ENCODE measurements at places on chromosomes 6 and 20.

DNA sequence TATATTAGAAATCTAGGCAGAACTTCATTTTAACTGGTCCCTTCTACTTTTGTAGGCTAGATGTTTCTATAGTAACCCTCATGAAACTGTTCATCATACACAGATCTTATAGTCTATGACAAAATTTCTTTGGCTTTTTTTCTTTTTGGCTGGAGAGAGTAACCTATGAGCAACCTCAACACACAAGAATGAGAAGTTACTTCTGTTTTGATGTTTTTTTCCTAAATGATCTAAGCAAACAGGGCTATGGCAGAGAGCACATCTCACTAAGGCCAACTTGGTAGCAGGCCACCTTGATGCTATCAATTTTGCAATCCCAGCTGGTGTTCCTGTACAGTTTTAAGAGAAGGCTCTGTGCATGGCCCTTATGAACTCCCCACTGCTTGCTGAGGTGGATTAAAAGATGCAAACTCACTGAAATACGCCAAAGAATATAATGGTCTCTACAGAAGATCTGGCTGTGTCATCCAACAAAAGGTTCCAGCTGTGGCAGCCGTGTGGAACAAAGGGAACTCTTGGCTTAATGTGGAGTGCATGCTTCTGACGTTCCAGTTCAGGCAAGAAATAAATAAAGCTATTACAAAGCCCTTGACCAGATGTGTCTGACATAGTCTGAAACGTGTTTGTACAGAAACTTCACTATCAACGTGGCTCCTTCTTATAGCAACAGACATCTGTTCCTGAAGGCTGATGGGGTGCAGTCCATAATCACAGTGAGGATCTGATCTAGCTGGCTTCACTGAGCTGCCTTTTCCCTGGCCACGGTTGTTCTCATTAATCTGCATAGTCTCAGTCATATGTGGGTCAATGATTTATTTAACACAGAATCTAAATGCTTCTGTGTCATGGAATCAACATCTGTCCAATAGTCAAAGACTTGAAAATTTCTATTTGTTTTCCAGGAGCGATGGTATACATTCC is 481.1 kb downstream of the BMP2 start:
- no peak for DNase-seq

GRCh38 chr6:3288711-3289663 is 30.2 kb downstream of the PSMG4 start:
- DNase-seq, result no peak

DNA sequence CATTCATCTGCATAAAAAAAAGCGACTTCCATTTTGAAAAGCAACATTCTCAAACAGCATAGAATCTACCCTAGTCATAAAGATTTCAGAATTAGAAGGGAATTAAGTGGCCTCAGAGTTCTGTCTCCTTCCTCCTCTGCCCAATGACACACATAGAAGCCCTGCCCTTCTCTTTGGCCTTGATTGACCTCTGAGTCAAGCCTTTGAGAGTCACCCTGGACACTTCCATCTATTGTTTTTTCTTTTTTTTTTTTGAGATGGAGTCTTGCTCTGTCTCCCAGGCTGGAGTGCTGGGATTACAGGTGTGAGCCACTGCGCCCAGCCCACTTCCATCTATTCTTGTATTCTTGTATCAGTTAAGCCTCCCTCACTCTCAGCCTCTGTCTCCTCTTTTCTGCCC is 44.8 kb upstream of the CTNNBL1 start:
- no peak for DNase-seq

- DNase-seq, result no peak
These were observed 1.7 kb upstream of the PDE10A start for GRCh38 chr6:165664559-165665383.

- DNase-seq, result no peak
These were observed 1316.0 kb upstream of the GJE1 start for GRCh38 chr6:140816681-140817080.

DNA sequence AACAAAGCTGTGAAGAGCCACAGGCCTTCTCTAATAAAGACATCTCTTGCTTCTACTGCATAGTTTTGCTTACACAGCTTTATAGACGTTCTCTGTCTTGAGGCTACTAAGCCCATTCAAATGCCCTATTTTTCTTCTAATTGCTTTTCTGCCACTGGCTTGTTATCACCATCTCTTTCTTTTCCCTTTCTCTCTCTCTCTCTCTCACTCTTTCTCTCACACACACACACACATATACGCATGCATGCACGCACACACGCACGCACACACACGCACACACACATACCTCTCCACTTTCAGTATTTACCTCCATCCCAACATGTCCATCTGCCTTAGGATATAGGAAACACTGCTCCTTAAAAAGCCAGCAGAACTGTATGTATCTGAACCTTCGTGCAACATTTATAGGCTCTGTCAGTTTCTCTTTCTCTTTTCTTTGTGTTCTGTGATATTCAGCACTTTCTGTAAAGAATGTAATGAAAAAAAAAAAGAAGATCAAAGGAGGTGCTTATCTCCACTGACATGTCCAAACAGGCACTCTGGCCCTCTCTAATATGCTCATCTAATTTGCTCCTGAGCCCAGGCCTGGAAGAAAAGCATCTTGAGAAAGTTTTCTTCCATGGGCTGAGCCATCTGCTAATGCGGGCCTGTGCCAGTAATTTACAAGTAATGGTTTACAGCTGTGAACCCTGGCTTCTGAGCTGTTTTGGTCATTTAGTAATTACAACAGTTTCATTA is 1046.7 kb upstream of the MAP3K7 start:
- DNase-seq, result no peak

GRCh38 chr6:13807696-13808095 is 6.7 kb downstream of the MCUR1 start:
- no peak for DNase-seq

DNA sequence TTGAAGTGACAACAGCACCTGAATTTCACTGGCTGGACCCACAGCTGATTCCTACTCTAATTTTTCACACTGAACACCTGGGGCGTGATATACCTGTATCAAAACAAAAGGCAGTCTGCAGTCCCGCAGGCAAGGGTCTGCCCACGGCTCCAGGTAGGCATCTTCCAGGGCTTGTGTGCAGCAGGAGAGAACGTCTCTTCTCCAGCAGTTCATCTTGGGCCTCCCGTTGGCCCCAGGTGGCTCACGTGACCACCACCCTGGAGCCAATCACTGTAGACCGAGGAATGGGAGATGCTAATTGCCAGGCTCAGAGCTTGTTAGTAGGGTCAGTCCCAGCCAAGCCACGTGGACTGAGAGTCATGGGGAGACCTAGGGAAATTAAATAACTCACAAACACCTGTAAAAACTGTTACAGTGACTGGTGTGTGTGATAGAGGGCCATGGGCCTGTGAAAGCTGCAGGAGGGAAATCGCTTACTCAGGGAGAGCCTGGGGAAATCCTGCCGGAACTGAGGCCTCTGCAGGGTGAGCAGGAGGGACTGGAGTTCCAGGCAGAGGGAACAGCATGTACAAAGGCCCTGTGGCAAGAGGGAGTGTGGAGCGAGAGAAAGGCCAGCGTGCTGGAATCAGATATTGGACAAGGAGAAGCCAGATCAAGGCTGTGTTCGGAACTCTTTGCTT is 83.4 kb downstream of the EYA2 start:
- DNase-seq, result no peak

DNA sequence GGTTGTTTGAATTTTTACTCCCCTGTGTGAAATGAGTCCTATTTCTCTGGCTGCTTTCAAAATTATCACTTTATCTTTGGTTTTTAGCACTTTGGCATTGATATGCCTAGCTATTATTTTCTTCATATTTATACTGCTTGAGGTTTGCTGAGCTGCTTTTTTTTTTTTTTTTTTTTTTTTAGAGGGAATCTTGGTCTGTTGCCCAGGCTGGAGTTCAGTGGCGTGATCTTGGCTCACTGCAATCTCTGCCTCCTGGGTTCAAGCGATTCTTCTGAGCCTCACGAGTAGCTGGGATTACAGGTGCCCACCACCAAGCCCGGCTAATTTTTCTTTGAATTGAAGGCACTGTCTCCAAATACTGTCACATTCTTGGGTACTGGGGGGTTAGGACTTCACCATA is 40.6 kb downstream of the STXBP5 start:
- DNase-seq, result no peak

- DNase-seq, result no peak
These were observed 144.7 kb downstream of the ALDH8A1 start for GRCh38 chr6:134805168-134805567.

- DNase-seq, result no peak
These were observed 279.6 kb downstream of the ESR1 start for GRCh38 chr6:152087096-152087495.

DNA sequence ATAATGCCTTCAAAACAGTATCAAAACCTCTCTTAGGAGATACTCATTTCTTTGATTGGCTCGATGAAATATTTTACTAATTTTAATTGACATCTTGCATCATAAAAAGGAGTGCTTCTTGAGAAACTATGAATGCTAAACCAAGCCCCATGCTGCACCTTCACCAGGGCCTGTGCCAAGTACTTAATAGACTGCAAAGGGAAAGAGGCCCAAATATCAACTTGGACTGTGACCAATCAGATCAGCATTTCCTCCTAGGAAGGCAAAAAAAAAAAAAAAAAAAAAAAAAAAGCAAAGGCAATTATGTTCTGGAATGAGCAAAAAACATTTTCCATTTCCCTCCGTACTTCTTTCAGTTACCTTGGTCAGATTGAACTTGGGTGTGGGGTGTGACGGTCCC is 253.0 kb upstream of the SOX4 start:
- no peak for DNase-seq

DNA sequence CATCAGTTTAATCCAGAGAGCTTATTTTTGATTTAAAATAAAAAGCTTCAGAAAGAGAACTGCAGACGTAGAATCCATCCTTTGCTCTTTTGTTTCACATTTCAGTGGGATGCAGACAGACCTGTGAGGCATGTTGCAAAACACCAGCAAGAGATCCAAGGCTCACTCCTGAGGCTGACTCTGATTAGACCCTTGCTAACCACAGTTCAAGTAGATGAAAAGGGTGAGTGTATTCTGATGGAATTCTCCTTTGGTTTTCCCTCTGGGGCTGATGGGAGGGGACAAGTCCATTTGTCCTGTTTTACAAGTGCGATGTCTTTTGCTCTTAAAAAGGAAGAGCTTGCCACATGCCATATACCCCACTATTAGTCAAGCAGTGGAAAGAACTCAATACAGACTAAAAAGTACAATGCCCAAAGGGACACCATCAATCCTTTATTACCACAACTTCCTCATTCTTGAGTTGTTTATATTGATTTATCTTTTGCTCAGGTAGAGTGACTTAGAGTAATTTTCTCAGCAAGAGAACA is 772.7 kb downstream of the MAFB start:
- no peak for DNase-seq

- no peak for DNase-seq
These were observed 65.9 kb downstream of the MKKS start for GRCh38 chr20:10367943-10368701.

GRCh38 chr20:24665741-24666191 is 196.3 kb downstream of the SYNDIG1 start:
- no peak for DNase-seq

DNA sequence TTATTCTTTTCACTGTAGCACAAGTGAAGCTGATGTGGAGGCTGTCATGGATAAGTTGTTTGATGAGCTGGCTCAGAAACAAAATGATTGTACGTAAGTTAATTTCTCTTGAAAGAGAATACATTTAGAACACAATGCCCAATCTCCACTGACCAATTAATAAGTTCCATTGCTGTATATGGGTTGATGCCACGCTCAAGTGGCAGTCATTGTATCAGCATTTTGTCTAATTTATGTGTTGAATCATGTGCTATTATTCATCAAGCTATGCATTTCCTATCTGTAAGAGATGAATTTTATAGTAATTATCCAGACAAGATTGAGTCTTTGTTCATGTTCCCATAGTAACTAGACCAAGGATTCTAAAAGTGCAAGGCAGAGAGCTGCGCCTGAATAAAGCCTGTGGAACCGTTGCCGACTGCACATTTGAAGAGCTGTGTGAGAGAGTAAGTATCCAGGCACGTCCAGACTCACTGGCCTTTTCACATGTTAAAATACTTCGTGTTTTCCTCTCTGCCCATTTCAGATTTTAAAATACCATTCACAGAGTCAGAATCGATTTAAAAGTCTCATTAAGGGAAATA is 83.8 kb upstream of the FOXO3 start:
- no peak for DNase-seq

DNA sequence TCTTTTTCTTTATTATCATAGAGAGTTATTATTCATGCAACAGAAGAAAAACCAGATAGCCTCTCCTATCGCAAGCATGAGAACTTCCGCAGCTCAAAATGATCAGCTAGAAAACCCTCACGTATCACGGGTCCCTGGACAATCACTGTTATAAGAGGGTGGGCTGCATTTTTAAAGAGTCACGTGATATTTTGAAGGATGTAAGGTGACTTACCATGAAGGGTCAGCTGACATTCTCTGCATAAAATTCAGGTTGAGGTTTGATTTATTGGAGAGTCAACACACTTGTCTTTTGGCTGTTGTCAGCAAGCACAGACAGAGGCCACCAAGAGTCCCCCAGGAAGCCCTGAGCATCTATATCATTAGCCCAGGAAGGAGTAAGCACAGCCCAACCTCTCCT is 39.5 kb downstream of the ID4 start:
- DNase-seq, result no peak

GRCh38 chr20:25253606-25254275 is 5.9 kb downstream of the PYGB start:
- DNase-seq, result no peak

DNA sequence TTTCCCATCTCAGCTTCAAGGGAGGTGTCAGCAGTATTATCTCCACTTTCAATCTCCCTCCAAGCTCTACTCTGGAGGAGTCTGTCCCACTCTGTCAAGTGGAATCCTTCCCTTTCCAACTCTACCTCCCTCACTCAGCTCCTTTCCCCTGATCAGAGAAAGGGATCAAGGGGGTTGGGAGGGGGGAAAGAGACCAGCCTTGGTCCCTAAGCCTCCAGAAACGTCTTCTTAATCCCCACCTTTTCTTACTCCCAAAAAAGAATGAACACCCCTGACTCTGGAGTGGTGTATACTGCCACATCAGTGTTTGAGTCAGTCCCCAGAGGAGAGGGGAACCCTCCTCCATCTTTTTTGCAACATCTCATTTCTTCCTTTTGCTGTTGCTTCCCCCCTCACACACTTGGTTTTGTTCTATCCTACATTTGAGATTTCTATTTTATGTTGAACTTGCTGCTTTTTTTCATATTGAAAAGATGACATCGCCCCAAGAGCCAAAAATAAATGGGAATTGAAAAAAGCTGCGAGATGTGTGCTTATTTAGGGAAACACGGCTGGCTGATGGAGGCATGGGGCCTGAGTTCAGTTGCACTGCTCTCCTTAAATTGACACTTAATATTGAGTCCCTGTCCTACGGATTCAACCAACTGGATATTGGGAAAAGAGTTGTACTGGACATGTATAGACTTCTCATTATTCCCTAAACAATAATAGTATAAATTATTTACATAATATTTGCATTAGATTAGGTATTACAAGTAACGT is 4.9 kb downstream of the TUBB start:
- no peak for DNase-seq

- no peak for DNase-seq
These were observed 158.3 kb downstream of the DOK5 start for GRCh38 chr20:54633374-54634355.

All from thymus (tissue), 14 donors.